ENCODE measurements at places on chromosomes 4 and X.
A peak's percentile ranks its signal among the peaks of the same experiment; 100 is the strongest.

GRCh38 chrX:17788439-17788838 is 51.1 kb downstream of the SCML1 start:
- peak; percentile 46 for DNase-seq

GRCh38 chrX:11215191-11215921 is 77.9 kb upstream of the AMELX start:
- DNase-seq, result no peak

- no peak for DNase-seq
Observed at GRCh38 chrX:151370906-151371305, 26.1 kb upstream of the VMA21 start.

- no peak for DNase-seq
Observed at GRCh38 chr4:168588916-168589531, 92.2 kb downstream of the PALLD start.

DNA sequence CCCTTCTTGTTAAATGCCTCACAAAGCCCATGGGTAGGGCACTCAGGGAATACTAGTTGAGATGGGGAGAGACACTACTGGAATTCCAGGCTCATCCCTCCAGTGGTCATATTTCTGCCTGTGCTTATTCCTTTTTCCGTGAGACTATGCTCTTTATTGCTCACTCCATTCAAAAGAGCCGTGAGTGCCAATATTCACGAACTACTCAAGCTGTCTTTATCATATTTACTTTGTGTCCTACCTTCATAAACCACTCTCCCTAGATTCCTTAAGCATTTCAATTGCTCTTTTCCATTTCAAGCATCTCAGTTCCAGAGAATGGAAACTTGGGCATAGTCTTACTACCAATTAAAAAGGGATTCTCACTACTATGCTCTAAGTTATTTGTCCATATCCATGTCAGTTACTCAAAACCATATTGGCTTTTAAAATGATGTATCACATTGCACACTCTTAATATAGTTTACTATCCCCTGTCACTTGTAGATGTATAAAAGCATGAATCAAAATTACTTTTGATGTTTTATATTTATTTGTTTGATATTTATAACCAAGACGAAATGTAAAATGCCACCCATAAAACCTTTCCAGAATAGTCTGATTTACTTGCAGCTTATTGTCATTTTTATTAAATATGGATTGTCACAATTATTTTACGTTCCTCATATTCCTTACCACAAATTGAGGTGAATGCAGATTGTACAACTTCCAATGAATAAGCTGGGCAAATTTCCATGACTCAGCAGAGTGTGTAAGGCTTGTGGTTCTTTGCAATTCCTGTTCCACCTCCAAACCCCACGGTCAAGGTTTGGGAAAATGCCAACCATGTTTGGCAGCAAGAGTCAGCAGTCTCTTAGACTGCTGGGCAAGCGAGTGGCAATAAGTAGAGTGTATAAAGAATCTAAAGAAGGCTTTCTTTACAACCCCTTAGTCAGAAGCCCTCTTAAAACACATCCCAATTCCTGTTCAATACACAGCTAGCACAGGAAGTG is 24.4 kb downstream of the ENOX2 start:
- DNase-seq, result no peak

DNA sequence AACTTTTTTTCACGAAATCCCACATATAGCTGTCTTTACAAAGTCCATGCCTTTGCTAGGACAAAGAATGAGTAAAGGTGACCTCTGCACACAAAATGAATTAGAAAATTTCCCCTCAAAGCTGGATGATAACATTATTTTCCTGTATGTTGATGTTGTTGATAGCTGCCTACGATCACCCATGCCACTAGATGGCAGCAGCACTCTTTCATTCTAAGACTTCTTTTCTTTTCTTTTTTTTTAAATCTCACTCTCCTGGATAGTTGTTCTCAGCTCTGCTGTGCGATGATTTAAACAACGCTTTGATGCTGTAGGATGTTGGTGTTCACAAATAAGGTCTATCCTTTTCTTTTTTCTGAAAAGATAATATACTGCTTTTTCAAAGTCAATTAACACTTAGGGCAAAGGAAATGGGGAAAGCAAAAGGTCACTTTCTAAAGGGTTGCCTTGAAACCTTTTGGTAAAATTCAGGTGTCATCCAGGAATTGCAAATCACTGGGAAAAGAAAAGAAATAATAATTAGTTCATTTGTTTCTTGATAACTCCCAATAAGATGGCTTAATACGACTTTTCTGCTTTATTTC is 266.8 kb downstream of the C4orf33 start:
- DNase-seq, result peak; percentile 60

DNA sequence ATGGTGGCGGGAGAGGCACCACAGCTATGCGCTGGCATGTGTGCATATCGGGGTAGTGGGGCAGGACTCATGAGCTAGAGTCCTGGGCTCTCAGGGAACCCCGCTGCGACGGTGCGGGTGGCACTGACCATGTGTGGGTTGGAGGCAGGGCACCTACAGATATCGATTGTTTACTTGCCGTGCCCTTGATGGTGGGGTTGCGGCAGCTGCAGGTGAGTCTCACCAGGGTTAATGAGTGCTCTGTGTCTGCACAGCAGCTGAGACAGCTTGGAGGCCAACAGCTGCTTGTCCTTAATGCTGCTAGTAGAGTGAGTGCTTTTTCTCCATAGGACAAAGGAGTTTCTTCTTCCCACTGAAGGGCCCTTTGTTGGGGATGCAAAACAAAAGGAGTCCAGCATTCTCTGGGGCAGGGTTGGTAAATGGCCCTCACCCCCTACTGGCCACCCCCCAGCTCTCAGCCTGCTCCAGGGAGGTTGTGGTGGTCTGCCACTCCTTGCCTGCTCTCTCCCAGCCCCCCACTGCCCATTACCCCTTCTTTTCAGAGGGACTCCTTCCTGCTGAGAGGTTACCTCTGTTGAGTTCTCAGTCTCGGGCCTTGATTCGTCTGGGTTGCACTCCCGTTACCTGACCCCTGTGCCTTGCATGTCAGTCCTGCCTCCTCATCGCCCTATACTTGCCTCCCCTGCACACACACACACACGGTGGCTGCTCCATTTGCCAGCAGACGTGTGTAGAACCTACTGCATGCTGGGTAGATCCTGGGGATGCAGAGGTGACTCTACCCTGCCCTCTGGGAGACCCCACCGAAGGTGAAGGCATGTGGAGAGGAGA is 52.8 kb downstream of the TBC1D14 start:
- DNase-seq, result no peak

- DNase-seq, result peak; percentile 34
Observed at GRCh38 chr4:166073783-166074182, 200.7 kb downstream of the TLL1 start.

DNA sequence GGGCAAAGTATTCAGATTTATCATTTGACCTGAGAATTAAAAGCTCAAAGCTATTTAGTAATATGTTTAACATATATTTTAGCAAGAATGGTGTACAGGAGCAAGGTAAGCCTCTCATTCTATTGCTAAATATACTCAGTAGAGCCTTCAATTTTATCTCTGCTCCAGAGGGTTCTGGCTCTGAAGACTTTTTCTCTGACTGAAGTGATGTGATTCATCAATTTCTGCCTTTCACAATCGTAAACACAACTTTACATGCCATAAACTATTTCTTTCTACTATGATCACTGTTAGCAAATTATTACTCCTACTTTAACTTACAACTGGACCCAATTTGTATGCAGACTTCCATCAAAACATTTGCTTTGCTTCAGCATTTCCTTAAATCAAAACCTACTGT is 315.0 kb upstream of the NDST4 start:
- no peak for DNase-seq

DNA sequence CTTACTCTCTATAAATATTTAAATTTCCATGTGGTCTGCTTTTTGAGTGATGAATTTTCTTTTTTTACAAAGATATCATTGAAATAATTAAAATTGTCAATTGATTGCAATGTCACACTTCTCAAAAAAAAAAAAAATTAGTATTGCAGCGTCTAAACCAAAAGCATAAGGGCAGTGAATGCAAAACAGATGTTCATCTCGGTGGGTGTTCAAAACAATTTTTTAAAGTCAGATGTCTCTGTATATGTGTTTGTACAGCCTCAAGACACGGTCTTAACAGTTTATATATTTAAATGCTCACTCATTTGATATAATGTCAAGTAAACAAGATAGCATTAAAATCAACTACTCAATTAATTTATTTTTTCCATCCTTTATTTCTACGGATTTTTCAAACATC is 52.3 kb downstream of the PALLD start:
- DNase-seq, result no peak

DNA sequence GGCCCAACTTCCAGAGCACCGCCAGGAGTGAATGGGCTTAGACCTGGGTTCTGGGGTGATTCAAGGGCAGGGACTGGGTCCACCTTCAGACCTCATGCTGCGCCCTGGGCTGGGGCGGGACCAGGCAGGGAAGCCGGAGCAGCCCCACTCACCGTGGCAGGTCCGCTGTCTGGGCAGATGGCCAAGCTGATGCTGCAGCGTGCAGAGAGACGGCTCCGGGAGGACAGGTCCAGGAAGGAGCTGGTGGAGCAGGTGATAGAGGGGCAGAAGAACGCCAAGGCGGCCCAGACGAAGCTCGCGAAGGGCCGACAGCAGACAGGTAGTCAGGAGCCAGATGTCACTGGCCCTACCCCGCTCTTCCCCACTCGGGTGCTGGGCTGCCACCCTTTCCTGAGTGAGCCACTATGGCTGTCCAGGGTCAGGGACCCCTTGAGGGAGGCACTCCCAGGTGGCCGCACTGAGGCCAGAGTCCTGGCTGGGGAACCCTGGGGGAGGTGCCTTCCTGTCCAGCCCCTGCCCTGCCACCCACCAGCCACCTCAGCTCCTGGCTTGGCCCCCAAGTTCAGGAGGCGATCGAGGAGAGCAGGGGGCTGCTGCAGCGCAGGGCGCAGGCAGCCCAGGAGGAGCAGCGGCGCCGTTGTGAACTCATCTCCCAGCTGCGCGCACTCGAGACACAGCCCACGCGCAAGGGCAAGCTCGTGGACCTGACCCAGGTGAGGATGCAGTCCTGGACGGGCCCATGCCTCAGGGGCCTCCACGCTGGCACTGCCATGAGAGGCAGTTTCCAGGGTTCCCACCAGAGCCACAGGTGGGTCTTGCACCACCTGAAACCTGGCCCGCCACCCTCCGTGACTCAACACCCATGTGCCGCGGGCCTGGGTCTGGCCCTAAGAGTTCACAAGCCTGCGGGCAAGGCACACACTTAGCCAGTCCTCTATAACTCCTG is 10.1 kb upstream of the RNF4 start:
- no peak for DNase-seq

DNA sequence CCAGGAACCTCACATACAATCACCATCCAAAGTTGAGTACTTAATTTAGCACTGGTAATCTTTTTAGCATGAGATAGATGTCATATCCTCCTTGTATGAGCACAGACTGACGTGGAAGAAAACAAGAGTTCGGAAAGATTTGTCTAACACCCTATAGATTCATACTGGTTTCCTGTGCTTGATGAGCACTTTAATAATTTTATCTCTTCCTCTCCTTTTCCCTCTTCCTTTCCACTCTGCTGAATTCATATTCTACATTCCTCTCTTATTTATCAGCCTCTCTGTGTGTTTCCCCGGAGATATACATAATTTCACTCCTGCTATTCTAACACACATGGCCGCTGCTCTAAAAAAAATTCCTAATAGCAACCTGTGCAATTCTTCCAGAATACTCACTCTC is 273.9 kb downstream of the AFF2 start:
- no peak for DNase-seq

- no peak for DNase-seq
Observed at GRCh38 chr4:113759696-113760093, 1.8 kb downstream of the CAMK2D start.

- DNase-seq, result peak; percentile 19
Observed at GRCh38 chrX:9785944-9786797, at the start of gene SHROOM2. TSS of gene SHROOM2 (plus strand) at chrX:9786429. CDS start at chrX:9786546, 117 bp downstream.

DNA sequence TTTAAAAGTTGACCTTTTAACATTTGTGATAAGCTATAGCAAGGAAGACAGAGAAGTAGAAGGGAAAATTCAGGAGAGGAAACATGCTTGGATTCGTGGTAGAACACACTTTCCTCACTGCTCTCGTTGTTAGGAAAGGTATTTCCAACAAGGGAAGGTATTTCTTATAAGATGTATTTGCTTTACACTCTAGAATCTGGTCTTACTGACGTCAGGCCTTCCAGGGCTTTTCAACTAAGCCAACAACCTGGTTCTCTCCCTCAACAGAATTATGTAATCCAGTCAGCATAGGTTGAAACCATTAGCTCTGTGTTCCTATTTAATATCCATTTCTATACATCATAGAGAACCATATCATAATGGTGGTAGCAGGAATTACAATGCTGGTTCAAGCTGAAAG is 241.9 kb downstream of the SLC39A8 start:
- no peak for DNase-seq

DNA sequence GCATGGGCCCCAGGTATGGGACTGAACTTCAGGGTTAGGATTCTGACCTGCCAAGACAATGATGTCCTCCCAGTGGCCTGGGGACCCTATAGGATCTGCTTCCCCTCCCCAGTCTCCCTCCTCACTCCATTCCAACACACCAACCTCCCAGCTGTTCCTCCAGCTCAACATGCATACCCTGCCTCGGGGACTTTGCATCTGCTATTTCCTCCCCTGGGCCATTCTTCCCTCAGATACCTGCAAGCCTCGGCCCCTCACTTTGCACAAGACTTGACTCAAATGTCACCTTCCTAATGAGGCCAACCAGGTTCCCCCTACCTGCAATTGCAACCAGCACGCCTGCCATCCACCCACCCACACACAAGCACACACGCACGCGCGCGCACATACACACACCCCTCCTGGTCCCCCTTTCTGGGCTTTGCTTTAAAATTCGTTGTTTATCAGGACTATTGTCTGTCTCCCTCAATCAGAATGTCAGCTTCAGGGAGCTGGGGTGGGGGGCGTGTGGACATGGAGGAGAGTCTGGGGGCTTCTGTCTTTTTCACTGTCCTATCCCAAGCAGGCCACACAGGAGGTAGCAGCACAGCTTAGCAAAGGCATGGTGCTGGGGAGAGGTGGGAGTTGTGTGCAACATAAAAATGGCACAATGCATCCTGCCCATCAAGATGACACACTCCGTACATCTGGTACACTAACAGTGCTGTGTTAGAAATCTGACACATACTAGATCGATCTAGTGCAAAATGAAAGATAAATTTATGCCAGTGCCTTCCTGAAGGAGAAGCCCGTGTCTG is 20.6 kb upstream of the PPP2R2C start:
- DNase-seq, result no peak

- DNase-seq, result no peak
Observed at GRCh38 chrX:112645774-112646173, 34.0 kb downstream of the LHFPL1 start.

GRCh38 chr4:16758816-16759215 is 139.6 kb downstream of the LDB2 start:
- no peak for DNase-seq

DNA sequence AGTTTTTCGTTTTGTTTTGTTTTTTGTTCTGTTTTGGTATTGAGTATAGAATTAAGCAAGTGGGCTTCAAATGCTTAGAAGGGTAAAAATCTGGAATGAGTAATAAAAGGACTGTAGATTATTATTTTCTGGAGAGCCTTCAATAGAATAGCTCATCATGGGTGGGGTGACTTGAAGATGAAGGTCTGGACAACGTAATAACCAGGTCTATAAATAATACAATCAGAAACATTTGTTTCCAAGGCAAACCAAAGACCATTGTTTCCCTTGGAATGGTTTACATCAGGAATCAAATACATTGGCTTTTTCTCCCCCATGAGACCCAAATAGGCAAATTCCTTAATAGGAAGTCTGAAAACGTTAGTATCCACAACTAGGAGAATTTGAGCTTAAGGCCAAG is 721.6 kb downstream of the RPA4 start:
- no peak for DNase-seq

Data from glutamatergic neuron (in vitro differentiated cells).